CD8-positive, alpha-beta T cell (primary cell): ENCODE measurements at places on chromosomes 12 and 14.
A peak's percentile ranks its signal among the peaks of the same experiment; 100 is the strongest.

DNA sequence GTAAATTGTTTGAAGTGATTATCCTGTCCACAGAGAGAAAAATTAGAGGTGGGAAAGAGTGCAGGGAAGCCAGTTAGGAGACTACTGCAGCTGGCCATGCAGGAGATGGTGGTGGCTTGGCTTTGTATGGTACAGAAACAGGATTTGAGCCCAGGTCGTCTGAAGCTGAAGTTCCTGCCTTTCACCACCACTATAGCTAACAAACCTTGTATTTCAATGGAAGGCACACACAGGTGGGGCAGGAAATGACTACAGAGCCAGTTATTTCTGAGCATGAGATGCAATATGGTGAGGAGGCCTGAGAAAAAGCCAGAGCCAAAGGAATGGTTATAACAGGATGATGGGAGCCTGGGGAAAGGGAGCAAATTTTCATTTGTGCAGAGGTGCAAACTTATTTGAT lies 103.9 kb downstream of the BTG1 start:
- peak; percentile 62 for DNase-seq

- DNase-seq: peak; percentile 86
Observed at GRCh38 chr12:104687823-104688573, 231.2 kb downstream of the CHST11 start.

- no peak for DNase-seq
Observed at GRCh38 chr12:49019443-49020324, 1.1 kb upstream of the PRKAG1 start.

- no peak for DNase-seq
Observed at GRCh38 chr12:108060903-108061302, 68.2 kb upstream of the WSCD2 start.

GRCh38 chr12:27610374-27610773 lies 85.9 kb upstream of the REP15 start:
- DNase-seq: no peak

DNA sequence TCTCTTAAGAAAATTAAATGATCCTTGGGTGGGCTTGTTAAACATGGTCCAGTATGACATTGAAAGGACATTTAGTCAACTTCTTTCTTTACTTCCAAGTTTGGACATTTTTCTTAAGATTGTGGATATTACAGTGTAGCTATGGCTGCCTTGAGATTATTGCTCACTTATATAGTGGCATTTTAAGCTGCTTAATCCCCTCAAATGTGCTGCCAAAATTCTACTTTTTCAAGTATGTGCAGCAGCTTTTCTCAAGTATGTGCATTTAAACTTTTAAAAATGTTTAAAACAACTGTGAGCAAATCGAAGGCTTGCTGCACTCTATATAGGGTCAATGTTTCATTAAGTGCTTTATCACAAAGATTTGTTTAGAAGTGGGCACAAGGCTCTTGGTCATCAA lies 7.4 kb downstream of the TXNRD1 start:
- DNase-seq: no peak

- DNase-seq: no peak
Observed at GRCh38 chr12:120350576-120351350, 18.2 kb downstream of the MSI1 start.
